ENCODE measurements at places on chromosomes 13 and 19. TPM values are rescaled to one million over a fixed set of nuclear protein-coding genes. Genes with fewer than 3 reads are reported as not detected.

GRCh38 chr19:19691683-19692082 is 23.0 kb downstream of the ZNF101 start:
- no peak for DNase-seq

GRCh38 chr13:37870489-37870845 is 895 bp upstream of the TRPC4 start:
- DNase-seq: no peak

DNA sequence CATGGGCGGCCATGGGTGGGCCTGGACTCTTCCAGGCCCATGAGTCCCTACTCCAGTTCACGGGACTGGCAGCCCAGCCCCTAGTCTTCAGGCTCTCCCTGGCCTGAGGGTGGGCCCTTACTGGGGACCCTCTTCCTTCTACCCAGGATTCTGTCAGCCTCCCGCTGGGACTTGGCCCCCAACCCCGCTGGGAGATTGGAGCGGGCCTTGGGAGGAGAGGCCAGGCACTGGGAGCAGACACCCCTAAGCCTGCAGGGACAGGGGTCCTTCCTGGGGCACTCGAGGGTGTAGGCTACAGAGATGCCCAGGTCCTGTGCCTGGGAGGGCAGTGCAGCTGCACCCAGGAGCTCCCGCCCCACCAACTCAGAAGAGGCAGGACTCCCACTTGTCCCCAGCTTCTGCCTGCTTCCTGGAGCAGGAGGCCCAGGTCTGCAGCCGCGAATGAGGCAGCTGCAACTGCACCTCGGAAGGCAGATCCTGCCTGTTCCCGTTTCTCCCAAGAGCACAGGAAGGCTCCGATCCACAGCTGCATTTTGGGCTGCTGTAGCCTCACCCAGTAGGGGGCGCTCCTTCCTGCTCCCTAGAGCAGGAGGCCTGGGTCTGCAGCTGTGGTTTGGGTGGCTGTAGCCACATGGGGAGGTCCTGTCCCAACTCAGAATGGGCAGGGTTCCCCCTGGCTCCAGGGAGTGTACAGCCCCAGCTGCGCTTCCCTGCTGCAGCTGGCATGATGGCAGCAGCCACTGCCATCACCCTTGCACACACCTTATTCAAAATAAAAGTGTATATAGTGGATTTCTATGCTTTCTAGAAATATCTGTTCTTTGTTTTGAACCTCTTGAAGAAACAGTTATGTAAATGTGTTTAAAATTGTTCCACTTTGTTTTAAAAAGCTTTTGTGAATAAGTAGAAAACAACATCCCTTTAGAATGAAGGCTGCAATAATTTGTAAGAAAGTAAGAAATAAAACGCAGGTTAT is 46.8 kb downstream of the TEX26 start:
- no peak for DNase-seq

DNA sequence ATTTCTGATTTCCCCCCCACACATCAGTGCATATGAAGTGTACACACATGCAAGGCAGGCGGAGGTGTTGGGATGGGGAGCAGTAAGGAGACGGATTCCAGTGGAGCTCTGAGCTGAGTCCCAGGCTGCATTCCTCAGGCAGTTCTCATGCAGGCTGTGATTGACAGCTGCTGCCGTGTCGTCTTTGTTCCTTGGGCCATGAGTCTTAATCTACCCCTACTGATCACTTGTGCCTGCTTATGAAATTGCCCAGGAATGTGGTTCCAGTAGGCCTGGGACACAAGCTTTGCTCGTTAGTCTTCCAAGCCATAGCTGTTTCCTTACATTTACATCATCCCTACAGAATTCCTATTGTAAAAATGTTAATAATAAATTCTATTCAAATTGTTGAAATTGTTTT is 1241.9 kb downstream of the UQCRFS1 start:
- DNase-seq: no peak

DNA sequence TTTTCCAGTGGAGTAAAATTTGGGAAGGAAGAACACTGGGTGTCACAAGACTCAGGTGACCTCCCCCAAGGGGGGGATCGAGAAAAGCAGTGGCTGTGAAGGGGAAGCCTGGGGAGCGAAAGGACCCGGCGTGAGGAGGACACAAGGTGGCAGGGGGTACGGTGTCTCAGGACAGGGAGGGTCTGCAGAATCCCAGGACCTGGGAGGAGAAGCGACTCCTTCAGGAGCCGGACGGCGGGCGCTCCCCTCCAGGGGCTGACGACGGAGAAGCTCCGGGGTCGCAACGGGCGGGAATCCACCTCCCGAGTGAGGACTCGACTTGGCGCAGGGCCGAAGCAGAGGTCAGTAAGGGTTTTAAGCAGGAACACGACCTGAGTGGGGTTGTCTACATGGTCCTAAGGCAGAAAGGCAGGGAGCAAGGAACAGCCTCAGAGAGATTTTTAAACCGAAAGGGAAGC is 529 bp downstream of the ZNF836 start:
- DNase-seq: no peak

GRCh38 chr19:42370068-42370520 is 20.0 kb downstream of the CNFN start:
- DNase-seq: no peak

- DNase-seq: peak; percentile 85
Measured at GRCh38 chr19:51702103-51702824, 9.1 kb downstream of the SPACA6 start.

GRCh38 chr13:28282451-28282850 is 144.1 kb downstream of the PAN3 start:
- DNase-seq: no peak

- DNase-seq: peak; percentile 80
Measured at GRCh38 chr19:42098781-42099180, 22.8 kb downstream of the ZNF574 start.

DNA sequence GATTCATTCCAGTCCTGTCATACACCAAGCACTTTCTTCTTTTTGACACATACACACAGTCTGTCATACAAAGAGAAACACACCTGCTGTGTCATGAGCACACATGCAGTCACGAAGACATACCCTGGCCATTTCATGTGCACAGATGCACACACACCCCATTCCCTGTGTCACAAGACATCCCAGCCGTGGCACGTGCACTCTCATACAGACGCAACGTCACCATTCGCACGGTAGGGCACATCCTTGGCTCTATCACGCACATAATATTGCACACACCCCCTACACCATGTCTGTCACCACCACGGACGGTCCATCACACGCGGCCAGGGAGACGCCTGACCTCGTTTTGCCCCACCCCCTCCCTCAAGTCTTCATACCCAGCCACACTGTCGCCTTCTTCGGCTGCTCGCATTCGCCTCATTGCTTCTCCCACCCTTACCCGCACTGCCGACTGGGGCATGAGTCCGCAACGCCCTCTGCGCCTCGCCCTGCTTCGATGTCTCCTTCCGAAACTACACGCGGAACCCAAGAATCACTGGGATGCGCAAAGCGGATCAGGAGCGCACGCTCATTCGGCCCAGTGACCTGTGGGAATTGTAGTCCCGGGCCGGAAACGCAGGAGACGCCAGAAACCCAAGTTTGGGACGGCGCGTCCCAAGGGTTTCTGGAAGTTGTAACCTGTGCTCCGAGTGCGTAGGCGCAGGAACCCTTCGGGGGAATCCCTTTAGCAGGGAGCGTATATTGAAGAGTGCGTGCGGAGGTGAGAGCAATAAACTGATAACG is 6.8 kb upstream of the ZNF283 start:
- no peak for DNase-seq

GRCh38 chr13:52187029-52187423 is 27.6 kb upstream of the NEK3 start:
- DNase-seq: no peak

- no peak for DNase-seq
Measured at GRCh38 chr13:103671547-103671946, 605.3 kb upstream of the SLC10A2 start.

GRCh38 chr19:6491802-6492592 is 10.1 kb downstream of the TUBB4A start:
- no peak for DNase-seq

DNA sequence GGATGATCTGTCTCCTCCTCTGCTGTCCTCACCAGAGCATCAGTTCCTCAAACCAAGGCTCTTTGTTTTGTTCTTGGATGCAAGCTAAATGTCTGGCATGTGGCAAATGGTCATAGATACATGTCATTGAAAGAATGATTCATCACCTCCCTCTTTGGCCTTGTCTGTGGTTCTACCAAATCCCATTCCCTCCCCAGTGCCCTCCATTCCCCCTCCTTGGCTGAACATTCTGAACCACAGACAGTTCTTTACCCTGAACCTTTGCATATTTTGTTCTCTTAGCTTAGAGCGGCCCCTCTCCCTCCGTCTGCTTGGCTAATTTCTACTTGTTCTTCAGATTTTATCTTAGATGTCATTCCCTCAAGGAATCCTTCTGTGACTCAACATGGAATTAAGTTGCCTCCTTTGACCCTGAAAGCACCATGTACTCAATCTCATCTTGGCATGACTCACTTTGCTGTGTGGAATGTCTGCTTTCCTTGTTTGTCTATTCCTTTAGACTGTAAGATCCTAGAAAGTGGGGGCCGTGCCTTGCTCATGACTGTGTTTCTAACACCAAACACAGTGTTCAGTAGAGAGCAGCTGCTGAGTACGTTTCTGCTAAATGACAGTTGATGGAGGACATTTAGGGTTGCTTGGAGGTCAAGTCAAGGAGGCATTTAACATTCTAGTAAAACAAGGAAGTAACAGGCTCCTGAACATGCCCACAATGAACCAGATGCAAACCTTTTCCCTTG is 8.1 kb downstream of the ALOX5AP start:
- peak; percentile 35 for DNase-seq

GRCh38 chr13:49669735-49670309 is 21.5 kb downstream of the EBPL start:
- peak; percentile 65 for DNase-seq

DNA sequence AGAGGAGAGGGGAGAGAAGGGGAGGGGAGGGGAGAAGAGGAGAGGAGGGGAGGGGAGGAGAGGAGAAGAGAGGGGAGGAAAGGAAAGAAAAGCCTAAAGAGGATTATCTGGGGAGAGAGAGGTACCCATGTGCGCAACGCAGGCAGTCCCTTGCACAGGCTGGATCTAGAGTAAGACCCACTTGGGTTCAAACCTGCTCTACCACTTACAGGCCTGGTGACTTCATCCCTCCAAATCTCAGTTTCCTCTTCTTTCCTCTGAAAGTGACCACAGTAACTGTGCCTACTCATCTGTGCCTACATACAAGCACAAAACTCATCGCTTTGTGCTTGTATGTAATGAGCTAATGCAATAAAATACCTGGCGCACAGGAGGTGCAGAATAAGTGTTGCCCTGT is 732 bp upstream of the MAP1S start:
- no peak for DNase-seq

DNA sequence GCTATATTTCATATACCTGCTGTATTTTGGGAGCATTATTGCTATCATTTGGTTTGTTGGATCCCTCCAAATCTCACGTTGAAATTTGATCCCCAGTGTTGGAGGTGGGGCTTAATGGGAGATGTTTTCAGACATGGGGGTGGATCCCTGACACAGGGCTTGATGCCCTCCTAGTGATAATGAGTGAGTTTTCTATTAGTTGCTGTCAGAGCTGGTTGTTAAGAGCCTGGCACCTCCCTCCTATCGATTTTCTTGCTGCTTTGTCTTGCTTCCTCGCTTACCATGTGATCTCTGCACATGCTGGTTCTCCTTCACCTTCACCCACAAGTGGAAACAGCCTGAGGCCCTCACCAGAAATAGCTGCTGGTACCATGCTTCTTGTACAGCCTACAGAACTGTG is 259.9 kb upstream of the STARD13 start:
- no peak for DNase-seq

DNA sequence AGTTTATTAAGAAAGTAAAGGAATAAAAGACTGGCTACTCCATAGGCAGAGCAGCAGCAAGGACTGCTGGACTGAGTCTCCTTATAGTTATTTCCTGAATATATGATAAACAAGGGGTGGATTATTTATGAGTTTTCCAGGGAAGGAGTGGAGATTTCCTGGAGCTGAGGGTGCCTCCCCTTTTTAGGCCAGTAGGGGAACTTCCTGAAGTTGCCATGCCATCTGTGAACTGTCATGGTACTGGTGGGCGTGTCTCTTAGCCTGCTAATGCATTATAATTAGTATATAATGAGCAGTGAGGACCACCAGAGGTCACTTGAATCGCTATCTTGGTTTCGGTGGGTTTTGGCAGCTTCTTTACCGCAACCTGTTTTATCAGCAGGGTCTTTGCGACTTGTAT is 13.5 kb downstream of the ZSCAN5A start:
- DNase-seq: no peak

DNA sequence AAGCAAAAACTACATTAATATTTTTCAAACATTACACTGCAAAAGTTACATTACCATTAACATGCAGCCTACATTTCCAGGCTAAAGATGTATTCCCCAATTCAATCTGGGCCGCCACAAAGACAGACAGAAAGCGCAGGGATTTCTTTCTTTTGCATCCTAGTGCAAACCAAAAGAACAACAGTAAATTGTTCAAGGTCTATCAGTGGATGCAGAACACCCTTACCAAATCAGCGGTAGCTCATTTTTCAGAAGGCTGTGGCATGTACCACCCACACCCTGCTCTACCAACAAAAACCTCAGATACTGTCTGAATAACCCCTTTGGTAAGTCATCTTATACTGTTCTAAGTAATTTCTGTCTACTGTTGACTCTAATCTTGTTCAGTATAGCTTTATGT is 3.6 kb downstream of the TPT1 start:
- DNase-seq: no peak

GRCh38 chr13:100767192-100767591 is 92.6 kb upstream of the TMTC4 start:
- DNase-seq: no peak

GRCh38 chr13:113915012-113915763 is 51.3 kb upstream of the GAS6 start:
- DNase-seq: peak; percentile 2

- no peak for DNase-seq
Measured at GRCh38 chr13:34634448-34634847, 307.6 kb upstream of the NBEA start.

DNA sequence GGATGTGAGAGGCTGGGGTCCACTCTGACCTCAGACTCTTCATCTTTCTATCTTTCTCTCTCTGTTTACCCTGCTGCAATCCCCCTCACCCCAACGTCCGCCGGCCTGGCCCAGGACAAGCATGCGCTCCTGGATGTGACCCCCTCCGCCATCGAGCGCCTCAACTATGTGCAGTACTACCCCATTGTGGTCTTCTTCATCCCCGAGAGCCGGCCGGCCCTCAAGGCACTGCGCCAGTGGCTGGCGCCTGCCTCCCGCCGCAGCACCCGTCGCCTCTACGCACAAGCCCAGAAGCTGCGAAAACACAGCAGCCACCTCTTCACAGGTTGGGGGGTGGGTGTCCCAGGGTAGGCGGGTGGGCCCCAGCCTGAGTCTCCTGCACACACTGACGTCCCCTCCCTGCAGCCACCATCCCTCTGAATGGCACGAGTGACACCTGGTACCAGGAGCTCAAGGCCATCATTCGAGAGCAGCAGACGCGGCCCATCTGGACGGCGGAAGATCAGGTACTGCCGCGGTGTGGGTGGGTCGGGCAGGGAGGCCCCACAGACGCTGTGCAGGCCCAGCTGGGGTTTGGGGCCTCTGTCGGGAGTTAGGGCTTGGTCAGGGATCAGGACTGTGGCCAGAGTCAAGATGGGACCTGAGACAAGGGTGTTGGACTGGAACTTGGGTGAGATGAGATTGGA is 15.0 kb downstream of the APBA3 start:
- no peak for DNase-seq

- no peak for DNase-seq
Measured at GRCh38 chr19:44677019-44677811, 5.9 kb downstream of the CEACAM19 start.

KRTDAP gene
- total RNA-seq: 3.6 TPM

ZNF701 gene
- total RNA-seq: 15.4 TPM

GRIN2D gene
- total RNA-seq: 0.73 TPM

C1QTNF9B gene
- 2.4 TPM for total RNA-seq

CEACAM16 gene
- not detected for total RNA-seq

SPC24 gene
- total RNA-seq: 0.73 TPM

Data from prostate gland (tissue), 2 donors.